Stimulated activated CD4-positive, alpha-beta T cell treated with anti-CD3 and anti-CD28 coated beads, TNF-alpha, amount 100 ng/mL, for 1 hour (primary cell): ENCODE measurements at places on chromosomes 3 and 15.

GRCh38 chr15:41876689-41877088 lies 17.2 kb downstream of the SPTBN5 start:
- DNase-seq = no peak

- DNase-seq = no peak
These were observed 52.0 kb downstream of the TPRA1 start for GRCh38 chr3:127538569-127538968.

- DNase-seq = no peak
These were observed 749 bp downstream of the RAB8B start for GRCh38 chr15:63189941-63190768.

DNA sequence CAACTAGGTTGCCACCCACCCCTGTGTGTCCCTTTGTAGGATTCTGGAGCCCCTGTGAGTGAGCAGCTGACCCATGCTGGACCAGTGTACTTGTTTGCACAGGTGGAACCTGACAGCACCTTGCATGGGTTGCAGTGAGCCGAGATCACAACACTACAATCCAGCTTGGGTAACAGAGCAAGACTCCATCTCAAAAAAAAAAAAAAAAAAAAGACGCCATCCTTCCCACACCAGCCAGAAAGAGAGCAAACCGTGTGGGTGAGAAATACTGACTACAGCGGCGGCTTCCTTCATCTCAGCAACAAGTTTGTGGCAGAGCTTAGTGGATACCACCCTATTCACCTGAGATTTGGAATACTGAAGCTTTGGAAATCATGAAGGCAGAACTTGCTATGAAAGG lies 746 bp upstream of the CD80 start:
- no peak for DNase-seq

GRCh38 chr3:69462022-69462825 lies 76.3 kb upstream of the FRMD4B start:
- DNase-seq = no peak

DNA sequence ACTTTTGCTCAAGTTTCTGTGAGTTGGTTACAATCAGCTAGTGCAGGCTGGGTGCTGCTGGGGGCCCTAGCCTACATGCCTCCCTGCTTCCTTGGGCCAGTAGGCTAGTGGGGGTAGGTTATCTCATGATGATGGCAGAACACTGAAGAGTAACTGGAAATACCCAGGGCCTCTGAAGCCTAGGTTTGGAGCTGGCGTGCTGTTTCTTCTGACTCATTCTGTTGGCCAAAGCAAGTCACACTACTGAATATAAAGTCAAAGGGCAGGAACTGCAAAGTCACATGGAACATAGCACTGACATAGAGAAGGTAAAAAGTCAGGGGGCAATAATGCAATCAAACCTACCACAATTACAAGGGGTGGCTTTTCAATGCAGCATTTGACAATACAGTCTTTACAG lies 34.5 kb downstream of the RASGRP1 start:
- DNase-seq = no peak

GRCh38 chr3:168065569-168065968 lies 30.2 kb downstream of the GOLIM4 start:
- DNase-seq = no peak

DNA sequence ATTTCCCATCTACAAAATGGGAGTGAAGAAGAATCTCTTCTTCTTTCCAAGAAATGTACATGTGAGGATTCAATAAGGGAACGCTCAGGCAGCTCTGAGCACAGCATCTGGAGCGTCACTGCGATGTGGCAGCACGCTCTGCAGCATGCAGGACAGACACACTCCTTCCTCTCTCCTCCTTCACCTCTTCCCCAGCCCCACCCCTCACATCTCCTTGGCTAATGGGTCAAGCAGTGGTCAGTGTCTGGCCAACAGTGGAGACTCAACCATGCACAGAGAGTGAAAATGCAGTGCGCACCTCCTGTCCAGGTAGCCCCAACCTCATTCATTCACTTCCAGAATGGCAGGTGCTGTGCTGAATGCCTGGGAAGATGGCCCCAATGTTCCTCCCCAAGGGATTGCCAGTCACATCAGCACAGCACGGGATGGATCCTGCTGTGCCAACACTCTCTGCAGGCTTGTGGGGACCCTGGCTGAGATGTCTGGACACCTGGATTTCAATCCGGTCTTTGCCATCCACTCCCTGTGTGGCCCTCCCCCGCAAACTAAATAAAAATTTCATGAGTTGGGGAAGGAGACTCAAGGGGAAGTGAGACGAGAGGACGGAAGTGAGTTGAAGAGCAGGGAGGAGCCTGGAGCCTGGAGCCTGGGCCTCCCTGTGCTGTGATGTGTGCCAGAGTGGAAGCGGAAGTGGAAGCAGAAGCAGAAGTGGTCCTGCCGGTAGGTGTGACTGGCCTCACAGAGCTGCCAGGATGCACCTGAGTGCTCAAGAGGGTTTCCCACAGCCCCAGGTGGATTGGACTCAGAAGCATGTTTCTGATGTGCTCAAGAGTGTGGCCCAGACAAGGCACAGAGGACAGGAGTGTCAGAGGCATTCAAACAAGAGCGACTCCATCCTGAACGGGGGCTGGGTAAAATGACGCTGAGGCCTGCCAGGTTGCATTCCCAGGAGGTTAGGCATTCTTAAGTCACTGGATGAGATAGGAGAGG lies 163.9 kb downstream of the SMAD6 start:
- no peak for DNase-seq
